ENCODE measurements at places on chromosomes 2 and 18. TPM values are rescaled to one million over a fixed set of nuclear protein-coding genes. Genes with fewer than 3 reads are reported as not detected.

DNA sequence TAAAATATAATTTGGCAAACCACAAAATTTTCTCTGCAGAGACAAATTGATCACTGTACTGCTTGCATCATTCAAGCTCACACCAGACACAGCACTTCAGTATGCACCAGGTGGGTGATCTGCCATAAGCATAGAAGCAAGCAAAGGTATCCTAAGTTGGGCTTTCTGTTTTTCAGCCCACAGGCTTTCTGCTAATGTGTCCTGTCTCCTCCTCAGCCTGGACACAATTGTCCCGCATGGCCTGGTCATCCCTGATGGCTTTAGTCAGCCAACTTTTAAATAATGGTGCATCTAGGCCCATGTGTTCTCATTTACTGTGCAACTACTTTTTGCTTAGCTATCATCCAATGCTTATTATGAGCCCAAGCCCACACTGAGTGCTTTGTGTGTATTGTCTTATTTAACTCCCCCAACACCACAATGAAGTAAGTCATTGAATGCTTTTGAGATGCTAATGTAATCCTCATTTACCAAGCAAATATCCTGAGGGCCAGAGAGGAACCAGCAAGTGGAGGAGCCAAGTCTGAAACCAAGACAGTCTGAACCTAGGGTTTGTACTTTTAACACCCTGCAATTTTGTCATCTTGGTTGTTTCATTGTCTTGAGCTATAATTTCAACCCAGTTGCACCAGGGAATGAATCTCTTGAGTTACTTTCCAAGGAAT is 111.2 kb upstream of the SETBP1 start:
- DNase-seq, result no peak

UGT1A10 gene
- not detected for total RNA-seq

CCDC68 gene
- total RNA-seq, result 1.3 TPM

RGPD4 gene
- total RNA-seq, result not detected

EFR3B gene
- total RNA-seq, result 0.42 TPM

Data from lower leg skin (tissue), 4 donors.